ENCODE measurements at places on chromosomes 12 and 14.

DNA sequence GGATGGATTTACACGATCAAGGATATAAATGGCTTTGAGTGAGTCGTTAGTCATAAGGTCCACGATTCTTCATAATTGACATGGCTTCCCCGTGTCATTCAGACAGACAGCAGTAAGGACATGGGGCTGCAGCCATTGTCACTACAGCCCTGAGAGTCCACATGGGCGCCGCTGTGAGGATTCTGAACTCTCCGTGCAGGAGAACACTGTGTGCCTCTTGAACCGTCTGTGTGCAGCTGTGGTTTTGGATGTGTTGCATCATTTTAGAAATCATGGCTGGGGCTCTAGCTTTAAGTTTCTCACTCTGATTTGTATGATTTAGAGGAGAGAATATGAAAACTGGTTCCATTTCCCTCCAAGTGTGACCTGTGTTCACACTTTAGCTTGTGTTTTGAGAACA is 47.2 kb downstream of the NPAS3 start:
- DNase-seq, result no peak

GRCh38 chr14:59202031-59202430 is 13.6 kb downstream of the DAAM1 start:
- DNase-seq, result no peak

DNA sequence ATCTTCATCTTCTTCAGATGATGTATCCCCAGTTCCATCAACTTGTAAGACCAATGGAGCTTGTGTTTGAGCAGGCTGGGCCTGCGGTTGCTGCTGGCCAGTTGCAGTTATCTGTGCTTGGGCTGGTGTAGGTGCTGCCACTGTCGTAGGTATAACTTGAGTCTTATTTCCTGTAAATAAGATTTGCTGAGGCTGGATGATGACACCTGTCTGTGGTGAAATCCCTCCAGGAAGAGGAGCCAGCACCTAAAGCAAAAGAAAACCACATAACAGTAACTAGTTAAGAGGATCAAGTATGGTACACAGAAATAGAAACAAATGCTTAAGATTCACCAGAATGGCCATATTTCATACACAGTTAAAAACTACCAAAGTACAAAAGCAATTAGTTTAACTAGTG is 28.2 kb downstream of the GTF2A1 start:
- DNase-seq, result no peak

DNA sequence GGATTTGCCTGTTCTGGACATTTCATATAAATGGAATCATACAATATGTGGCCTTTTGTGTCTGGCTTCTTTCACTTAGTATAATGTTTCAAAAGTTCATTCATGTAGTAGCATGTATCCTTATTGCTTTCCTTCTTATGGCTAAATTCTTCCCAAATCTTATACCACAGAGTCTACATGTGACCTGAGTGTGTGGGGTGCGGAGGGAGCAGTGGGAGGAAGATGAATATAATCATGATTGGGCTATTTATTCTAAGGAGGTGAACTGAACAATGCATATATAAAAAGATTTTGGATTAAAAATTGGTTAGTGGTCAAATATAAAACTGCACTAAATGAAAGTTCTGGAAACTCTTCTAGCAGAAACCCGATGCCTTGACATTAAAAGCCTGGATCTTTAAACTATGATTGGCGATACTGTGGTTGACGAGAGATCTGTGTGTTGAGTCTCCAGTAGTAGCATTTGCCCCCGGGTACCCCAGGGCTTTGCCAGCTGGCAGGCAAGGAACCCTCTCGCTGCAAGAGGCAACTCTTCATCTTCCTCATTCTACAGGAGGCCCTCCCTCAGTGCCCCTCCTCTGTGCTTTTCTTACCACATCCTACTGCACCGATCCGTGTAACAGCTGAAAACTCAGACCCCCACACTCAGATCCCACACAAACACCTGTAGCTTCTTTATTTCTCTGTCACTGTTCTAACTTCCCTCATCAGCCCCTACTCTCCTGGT is 2.6 kb downstream of the CYP46A1 start:
- DNase-seq, result no peak

- DNase-seq, result no peak
Measured at GRCh38 chr14:33676135-33676566, 274.7 kb downstream of the EGLN3 start.

DNA sequence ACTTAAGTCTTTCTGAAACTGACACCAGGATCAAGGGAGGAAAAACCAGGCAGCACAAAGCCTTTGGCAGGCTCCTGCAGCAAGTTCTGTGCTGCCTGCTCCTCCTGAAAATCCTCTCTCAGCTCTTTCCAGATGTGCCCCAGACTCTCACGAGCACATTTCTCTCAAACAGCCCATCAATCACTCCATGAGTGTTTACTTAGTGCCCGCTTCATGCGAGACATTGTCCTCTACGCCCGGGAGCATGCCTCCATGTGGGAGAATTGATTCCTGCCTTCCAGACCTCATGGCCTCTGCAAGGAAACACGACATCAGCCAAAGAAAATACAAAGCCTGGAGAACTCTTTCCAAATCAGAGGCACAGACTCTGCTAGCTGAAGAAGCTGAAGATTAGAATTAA is 46.5 kb upstream of the TSPAN11 start:
- DNase-seq, result no peak

DNA sequence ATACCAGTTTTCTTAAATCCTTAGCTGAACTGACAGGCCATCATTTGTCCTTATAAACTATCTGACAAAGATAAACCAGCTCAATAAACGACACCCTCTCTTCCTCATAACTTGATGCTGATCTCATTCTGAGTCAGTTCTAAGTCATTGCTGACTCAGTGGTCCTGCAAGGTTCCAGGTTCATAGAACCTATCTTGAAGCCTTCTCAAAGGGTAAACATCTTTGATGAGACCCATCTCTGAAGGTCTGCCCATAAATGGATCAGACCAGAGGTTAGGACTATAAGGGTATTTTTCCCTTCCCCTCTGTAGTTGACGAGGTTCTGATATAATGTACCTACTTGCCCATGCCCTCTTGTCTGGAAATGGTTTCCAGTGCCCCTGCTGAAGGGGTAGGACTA is 11.9 kb downstream of the NAA25 start:
- no peak for DNase-seq

DNA sequence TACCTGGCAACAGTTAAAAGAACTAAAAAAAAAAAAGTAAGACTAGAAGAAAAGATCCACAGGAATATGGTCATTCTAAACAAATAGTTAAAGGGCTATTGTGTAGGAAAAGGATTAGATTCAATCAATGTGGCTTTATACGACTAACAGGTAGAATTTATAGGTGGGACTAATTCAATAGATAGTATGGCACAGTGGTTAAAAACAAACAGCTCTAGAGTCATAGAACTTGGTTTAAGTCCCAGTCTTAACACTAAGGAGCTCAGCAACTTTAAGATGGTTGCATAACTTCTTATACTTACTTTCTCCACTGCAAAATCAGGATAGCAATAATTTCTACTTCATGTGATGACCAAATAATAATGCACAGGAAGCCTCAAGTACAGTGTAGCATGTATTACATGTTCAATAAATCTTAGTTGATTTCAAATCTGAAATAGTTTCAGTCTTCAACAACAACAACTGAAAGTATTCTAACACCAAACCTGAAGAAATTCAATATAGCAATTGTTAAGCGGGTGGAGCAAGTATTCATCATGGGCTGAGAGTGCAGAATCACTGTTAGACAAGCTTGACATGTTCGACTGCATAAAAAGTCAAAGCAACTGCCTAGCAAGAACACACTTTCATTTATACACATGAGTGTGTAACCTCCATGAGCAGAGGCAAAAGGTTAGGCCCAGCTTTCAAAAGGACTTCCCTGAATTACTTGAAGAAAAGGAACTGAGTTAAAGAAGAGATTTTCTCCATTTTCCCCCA is 50.4 kb downstream of the ITPR2 start:
- DNase-seq, result no peak

GRCh38 chr14:52253503-52253902 is 14.0 kb upstream of the PTGDR start:
- no peak for DNase-seq

DNA sequence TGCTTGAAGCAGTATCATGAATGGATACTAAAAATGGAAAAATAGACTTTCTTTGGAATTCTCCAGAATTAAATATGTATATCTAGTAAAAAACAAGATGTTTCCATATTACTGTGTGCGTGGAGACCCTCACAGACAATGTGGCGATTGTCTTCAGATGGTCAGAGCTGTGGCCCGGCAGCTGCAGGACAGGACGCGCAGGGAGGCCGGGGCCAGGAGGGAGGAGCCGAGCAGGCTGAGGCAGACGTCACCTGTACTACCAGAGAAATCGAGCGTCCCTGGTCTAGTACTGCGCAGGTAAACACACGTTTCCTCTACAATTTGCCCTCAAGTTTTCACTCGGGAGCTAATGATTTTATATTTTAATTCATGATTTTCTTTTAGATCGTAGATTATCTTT is 22.8 kb downstream of the DDX51 start:
- no peak for DNase-seq

GRCh38 chr14:84825481-84826251 is 704.3 kb upstream of the FLRT2 start:
- DNase-seq, result no peak

DNA sequence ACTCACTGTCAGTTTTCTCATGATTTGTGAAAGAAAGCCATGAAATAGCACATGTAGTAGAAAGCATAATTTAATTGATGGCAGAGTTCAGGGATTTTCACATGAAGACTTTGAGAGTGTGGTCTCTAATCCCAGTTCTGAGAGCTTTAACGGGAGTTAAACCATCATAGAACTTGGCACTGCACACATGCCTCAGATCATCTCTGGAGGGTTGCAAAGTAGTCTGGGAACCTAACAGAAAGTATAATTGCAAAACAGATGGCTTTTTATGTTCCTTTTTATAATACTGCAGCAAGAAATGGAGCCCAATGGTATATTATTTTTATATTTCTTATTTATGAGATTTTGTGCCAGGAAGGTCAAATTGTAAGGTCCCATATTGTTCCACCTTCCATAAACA is 77.9 kb downstream of the BHLHE41 start:
- DNase-seq, result no peak

DNA sequence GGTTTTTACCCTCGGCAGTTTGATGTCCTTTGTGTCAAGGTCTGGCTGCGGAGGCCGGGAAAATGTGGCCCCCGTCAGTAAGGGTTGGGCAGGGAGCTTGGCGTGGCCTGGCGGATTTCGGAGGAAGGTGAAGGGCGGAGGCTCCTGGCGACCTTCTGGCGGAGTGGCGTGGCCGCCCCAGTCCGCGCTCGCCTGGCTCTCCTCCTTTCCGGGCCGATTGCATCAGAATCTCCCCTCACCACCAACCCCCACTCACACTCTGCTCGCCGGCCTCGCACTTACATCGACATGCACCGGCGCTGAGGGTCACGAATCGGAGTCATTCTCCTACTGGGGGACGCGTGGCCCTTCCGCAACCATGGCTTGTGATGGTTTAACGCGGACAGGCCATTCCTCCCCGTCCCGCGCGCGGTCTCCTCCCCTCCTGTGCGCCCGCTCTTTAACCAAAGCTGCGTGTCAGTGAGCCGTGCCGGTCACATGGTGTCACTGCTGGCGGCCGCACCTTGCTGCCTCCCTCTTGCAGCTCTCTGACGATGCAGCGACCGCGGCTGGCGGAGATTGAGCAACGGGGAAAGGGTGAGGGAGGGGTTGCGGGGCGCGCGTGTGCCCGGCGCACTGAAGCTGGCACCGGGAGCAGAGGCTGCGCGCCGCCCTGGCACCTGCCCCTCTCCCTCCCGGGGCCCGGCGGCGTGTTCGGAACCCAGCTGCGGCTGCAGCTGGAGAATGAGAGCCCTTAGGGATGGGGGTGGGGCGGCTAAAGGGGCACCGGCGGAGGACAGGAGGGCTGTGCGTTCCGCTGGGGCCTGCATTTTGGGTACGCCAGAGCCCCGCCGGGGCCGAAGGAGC is at the start of gene SLC38A1:
Gene SLC38A1, minus strand, starts transcription at position 461 of the 846 bp plus-strand sequence. CDS start 29,243 bp downstream, outside the sequence.
- DNase-seq, result peak; percentile 84

DNA sequence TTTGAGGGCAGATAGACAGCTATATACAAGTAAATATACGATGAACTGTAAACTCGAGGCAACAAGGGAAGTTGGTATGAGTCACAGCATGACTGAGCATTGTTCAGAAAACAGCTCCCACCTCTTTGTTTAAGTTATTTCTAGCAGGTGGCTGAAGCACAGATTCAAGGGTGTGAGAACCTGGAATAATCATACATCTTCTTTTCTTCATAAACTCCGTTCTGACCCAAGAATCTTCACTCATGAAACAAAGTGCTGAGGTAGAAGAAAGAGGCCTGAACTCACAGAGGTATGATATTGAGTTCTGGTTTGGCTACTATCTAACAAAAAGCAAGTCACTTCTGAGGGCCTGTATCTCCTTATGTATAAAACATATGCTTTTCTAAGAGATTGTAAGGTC is 364.1 kb upstream of the KITLG start:
- DNase-seq, result no peak

DNA sequence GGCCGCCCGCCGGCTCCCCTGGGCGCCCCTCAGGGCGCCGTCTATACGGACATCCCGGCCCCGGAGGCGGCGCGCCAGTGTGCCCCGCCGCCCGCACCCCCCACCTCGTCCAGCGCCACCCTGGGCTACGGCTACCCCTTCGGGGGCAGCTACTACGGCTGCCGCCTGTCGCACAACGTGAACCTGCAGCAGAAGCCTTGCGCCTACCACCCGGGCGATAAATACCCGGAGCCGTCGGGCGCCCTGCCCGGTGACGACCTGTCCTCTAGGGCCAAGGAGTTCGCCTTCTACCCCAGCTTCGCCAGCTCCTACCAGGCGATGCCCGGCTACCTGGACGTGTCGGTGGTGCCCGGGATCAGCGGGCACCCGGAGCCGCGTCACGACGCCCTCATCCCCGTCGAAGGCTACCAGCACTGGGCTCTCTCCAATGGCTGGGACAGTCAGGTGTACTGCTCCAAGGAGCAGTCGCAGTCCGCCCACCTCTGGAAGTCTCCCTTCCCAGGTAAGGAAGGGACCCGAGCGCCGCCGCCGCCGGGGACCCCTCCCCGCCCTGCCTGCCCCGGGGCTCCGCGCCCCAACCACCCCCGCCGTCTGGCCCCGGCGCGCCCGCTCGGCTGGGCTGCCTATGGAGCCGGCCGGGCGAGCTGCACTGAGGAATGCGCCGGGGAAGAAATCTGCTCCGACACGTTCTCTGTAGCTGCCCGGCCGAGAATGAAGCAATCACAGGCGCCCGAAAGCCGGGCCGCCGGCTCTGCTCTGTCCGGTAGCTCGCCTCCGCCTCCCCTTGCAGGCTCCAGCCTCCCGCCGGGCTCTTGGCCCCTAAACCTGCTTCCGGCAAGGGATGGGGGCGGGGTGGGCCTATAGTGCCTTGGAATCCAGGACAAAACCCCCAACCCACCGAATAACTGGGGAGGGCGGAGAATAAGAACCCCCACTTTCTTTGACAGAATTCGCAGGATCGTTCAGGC is 794 bp downstream of the HOXC13 start:
- DNase-seq, result no peak

- DNase-seq, result no peak
Measured at GRCh38 chr12:115947696-115948062, 329.8 kb downstream of the MED13L start.

DNA sequence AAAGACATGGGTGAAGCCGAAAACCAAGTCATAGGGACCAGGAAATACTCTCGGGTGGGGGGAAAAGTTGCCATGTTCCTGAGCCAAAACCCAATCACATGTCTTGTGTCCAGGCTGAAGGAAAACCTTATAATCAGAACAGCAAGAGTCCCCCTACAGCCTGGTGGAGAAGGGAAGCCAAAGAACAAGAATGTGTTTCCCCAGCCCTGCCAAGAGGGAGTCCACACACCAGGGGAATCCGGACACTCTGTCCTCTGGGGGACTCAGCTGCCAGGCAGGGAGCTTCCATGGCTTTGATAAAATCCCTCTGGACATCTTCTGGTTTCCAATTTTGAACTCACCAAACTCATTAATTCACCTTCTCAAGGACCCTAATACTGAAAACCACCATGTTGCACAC is 273.0 kb downstream of the FOXN3 start:
- no peak for DNase-seq

- DNase-seq, result no peak
Measured at GRCh38 chr12:92139634-92140150, 6.0 kb downstream of the BTG1 start.
